ENCODE measurements at places on chromosomes 3 and 15.

DNA sequence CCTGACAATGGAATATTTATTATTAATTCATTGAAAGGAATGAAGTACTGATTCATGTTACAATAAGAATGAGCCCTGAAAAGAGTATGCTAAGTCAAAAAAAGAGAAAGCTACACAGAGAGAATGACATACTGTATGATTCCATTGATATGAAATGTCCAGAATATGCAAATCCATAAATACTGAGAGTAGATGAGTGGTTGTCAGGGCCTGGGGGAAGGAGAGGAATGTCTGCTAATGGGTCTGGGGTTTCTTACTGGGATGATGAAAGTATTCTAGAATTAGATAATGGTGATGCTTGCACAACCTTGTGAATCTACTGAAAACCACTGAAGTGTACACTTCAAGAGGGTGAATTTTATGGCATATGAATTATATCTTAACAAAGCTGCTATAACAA, 79.9 kb upstream of the HACD2 start:
- no peak for DNase-seq

DNA sequence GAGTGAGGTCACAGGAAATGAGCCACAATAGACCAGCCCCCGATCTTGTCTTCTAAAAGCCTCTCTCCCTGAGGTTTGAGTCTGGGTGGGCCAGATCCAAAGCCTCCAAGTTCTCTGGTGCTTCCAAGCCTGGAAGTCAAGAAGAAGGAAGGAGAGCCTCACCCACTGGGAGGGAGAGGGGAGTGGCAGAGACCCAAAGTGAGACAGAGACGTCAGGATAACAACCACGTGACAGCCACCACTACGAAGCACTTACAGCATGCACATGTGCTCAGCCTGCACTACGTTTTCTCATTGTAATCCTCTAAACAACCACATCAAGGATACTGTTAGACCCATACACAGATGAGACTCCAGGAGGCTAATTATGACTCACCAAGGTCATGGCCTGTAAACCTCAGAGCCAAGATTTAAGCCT, 197.3 kb upstream of the LINGO1 start:
- DNase-seq = no peak

DNA sequence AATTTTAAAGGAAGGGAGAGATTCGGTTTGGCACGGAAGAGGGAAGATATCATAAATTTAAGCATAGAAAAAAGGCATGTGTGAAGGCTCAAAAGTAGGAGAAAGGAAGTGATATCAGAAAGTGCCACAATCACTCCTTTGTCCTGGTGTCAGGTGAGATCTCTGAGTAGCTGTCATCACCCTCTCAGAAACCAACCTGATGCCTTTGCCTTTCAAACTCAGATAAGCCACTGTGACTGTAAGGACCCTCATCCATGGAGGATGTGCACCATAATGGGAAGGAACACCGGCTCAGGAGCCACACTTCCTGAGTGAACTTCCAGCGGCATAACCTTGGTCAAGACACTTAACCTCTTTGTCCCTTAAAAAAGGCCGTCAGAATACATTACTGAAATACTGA, 318.7 kb upstream of the SEMA6D start:
- DNase-seq = no peak

DNA sequence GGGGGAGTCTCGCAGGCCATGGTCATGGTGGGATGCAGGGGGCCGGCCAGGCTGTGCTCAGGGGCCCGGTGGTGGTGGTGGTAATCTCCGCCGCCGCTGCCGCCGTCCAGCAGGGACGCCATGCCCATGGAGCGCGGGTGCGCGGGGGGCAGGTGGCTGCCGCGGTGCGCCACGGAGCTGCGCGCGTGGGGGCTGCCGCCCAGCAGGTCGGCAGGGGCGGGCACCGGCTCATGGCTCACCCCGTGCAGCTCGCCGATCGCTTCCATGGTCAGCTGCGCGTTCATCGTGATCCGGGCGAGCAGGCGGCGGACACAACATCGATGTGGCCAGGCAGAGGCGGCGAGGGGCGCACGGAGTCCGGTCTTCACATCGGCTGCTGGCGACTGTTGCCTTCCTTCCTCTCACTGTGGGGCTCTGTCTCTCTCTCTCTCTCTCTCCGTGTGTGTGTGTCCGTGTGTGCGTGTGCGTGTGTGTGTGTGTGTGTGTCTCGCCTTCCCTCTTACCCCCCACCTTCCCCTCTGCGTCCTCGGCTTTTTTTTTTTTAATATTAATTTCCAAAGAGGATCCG, 451 bp downstream of the ONECUT1 start:
- DNase-seq = peak; percentile 34

DNA sequence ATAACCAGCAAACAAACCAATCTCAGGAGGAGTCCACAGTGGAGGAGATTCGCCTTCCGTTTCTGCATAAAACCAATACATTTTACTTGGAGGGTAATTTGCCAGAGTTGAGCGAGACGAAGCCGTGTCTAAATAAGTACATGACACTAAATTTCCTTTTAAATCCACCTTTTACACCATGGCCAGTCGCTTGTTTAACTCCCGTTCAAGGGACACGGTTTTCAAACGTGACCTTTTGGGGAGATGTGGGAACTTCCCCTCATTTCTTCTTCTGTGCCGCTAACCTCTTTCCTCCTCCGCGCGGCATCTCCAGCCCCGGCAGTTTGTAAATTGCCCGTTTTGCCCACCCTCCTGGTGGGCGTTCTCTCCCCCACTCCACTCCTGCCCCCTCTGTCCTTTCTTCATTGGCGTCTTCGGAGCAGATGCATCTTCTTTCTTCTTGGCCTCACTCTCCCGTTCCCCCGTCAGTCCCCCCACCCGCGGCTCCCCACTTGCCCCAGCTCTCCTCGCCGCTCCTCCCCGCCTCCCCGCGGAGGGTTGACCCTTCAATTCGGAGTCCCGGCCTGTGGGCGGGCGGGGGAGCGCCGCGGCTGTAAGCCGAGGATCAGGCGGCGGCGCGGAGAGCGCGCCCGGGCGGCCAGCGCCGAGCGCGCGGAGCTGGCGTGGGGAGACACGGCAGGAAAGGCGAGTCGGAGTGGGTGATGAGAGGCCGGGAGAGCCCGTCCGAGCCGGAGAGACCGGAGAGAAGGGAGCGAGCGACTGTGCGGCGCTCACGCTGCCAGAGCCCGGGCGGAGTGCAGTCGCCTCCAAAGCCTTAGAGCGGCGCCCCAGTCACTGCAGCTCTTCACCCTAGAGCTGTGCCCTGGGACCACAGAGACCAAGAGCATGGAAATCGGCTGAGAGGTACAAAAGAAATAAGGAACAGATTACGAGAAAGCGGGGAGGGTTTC, at the start of gene NLGN1:
TSS of gene NLGN1 (plus strand) at position 584 of the 950 bp plus-strand sequence.
- DNase-seq = peak; percentile 61

DNA sequence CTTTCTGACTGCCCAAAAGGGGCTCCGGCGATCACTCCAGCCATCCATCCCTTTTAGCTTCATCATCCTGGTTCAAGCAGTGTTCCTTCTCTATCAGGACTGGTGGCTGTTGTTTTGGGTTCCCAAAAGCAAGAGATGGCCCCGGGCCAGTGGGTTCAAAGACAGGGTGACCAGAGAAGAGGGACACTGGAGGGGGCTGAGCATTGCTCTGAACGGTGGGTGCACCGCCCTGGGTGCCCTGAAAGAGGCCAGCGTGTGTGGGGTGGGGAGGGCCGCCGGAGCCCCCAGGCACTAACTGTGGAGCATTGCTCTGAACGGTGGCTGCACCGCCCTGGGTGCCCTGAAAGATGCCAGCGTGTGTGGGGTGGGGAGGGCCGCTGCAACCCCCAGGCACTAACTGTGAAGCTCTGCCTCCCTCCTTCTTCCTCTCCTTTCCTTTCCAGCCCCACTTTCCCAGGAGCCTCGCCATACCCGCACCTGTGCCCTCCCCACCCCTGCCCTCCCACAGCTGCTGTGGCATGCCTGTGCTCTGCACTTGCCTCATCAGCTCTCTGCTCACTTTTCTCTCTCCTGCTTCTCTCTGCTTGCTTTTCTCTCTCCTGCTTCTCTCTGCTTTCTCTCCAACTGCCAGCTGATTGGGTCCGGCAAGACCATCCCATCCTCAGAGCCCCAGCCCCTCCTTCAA, 37.4 kb upstream of the OR4F6 start:
- DNase-seq = no peak

- DNase-seq = no peak
These were observed 81.9 kb downstream of the EBLN2 start for GRCh38 chr3:73143401-73143800.

DNA sequence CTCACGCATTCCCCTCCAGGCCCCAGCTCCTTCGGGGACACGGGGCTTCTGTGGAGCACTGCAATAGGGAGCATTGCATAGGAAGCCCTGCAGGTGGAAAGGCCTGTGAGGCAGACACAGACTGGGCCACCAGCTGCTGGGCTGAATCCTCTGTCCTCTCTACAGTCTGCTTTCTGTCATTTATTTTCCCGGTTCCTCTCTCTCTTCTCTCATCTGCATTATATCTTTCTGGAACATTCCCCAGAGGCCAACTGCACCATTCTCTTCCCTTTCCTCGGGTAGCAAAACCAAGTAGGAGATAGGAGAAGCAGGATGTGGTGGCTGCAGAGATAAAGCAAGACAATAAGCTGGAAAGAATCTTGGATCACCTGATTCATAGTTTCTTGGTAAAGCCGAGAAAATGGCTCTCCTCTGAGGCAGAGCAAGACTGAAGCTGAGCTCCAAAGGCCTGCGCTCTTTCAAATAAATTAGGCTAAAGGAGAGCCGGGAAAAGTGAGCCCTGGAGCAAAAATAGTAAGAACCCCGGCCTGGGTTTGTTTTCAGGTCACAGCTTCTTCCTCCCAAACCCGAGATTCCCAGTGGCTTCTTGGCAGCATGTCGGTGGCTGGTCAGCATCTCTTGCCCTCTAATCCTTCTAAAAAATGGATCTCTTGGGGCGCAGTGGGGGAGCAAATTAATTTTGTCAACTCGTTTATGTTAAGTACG, 5.3 kb downstream of the TM4SF4 start:
- DNase-seq = no peak

DNA sequence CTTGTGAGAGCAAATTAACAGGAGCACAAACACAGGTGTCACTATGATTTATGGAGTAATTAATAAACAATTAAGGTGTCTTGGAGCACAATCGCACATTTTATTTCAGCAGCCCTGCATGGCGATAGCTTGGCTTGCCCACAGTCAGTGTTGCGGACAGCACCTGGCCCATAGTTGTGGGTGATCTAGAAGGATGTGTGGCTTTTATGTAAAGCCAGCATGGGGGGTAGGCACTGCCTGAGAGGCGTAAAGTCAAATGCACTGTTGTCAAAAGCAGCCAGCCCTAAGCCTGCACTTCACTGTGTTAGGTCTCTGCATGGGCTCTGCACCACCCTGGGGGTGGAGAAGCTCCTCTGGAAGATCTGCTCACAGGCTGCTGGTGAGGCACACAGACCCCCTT, 177.4 kb upstream of the PPP2R3A start:
- no peak for DNase-seq

GRCh38 chr15:27681038-27681437, 418.1 kb downstream of the OCA2 start:
- peak; percentile 24 for DNase-seq

GRCh38 chr15:91780387-91780786, 73.1 kb upstream of the SLCO3A1 start:
- peak; percentile 42 for DNase-seq

DNA sequence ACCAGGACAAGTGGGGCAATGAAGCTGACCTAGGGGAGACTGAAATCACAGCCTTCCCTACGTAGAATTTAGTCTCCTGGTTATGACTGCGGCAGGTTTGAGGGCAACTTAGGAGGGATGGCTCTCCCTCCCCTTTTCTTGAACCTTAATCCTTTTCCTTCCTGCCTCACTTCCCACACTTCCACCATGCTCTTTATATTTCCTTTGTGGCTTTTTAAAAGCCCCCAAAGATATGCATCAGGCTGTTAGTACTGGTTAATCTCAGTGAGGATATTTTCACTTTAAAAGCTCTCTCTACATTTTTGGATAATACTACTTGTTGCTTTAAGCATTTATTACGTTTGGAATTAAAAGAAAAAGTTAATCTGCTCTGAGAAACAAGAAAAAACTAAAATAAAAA, 339.2 kb downstream of the SOX2 start:
- DNase-seq = no peak

- DNase-seq = no peak
These were observed 88.3 kb upstream of the PPIB start for GRCh38 chr15:64251121-64251520.

- no peak for DNase-seq
These were observed 640 bp downstream of the POPDC2 start for GRCh38 chr3:119659606-119660291.
